ENCODE measurements at places on chromosomes 7 and 10.

DNA sequence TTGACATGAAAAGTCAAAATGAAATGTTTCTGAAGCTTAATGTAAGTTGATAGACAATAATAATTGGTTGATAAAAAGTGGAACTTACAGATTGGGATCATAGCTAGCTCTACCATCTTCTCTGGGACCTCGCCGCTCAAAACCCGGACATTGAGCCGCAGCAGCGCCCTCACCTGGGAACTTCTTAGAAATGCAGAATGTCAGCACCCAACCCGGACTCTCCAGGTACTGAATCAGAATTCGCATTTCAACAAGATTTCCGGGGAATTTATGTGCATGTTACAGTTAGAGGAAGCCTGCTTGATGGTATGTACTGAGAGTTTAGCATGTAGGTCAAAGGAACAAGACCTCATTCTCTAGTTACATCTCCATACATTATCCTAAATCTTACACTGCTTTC, 36.7 kb upstream of the ABLIM1 start:
- DNase-seq: no peak

DNA sequence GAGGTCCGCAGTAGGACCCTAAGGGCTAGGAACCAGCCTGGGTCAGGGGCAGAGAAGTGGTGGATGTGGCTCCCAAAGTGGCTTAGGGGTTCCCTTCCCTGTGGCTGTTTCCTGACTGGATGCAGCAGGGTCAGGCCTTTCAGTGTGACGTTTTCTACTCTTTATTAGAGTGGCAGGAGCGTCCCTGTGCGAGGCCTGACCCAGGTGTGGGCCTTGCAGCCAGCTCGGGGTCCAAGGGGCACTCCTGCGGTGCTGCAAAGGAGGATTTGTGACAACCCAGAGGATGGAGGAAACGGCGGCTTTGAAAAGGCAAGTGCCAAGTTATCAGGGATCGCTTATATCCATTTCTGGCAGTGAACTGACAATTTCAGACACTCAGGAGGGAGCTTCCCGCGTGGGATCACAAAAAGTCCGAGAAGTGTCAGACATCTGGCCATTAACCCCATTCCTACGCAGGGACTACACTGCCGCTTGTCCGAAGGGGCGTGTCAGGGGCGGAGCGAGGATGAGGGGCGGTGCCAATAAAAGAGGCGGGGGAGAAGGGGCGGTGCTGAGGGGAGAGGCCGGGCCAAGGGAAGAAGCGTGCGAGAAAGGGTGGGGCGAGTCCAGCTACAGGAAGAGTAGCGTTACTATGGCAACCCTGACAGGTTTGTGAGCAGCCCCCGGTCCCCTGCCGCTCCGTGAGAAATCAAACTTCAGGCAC, 98.8 kb upstream of the ZNF722 start:
- peak; percentile 73 for DNase-seq

DNA sequence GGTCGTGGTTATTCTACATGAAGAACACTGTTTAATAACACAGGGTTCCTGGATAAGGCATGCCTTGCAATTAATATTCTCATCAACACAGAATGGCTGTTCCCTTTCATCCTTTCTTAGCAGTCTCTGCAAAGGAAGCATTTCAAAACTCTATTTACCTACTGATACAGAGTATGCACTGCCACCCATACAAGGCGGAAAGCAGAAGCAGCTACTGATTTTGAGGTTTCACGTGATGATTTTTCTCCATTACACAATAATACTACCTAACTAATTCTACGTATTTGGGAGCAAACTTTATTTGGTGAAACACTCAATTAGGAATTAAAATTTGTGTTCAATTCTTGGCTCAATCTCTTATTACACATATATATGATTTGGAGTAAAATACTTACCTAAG, 43.0 kb upstream of the COL1A2 start:
- DNase-seq: no peak

DNA sequence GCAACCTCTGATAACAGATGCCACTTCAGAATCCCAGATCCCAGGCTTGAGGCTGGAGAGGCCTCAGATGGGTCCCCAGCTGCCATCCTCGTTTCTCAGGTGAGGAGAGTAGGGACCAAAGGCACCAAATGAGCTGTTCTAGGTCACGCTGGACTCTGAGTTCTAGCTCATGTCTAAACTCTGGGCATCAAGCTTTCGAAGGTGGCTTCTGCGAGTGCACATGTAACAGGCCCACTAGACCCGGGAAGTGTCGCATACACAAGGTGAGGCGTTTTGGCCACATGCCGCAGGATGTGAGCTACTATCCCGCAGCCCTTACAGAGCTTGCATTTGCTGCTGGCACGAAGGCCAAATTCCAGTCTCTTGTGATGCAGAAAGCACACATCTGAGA, 355.1 kb upstream of the SHH start:
- DNase-seq: no peak

- peak; percentile 3 for DNase-seq
Measured at GRCh38 chr7:96321031-96321657, 754 bp downstream of the SLC25A13 start.

GRCh38 chr10:119177708-119178371, 772 bp downstream of the PRDX3 start:
- DNase-seq: no peak

Measured in stimulated activated CD8-positive, alpha-beta memory T cell treated with anti-CD3 and anti-CD28 coated beads, Interleukin-2, amount 100 ng/mL, for 1 hour (primary cell).